ELR (cell line): ENCODE measurements at places on chromosomes 7 and 10.

GRCh38 chr7:28725911-28726310 lies 232.2 kb downstream of the TRIL start:
- no peak for DNase-seq

DNA sequence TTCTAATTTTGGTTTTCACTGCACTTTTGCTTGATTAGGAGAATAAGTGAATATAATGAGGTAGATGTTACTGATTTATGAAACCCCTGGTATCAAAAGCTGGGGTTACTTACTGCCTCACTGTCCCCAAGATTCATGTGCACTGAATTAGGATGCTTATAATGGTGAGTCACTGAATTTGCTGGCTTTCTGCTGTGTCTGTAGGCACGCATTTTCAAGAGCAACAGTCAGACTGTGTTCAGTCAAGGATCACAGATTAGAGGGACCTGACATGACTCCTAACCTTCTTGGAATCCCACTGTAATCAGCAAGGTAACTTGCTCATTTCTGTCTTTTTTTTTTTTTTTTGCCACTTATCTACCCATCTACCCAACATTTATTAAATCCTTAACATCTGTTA lies 59.7 kb downstream of the GPR85 start:
- DNase-seq: peak; percentile 60

DNA sequence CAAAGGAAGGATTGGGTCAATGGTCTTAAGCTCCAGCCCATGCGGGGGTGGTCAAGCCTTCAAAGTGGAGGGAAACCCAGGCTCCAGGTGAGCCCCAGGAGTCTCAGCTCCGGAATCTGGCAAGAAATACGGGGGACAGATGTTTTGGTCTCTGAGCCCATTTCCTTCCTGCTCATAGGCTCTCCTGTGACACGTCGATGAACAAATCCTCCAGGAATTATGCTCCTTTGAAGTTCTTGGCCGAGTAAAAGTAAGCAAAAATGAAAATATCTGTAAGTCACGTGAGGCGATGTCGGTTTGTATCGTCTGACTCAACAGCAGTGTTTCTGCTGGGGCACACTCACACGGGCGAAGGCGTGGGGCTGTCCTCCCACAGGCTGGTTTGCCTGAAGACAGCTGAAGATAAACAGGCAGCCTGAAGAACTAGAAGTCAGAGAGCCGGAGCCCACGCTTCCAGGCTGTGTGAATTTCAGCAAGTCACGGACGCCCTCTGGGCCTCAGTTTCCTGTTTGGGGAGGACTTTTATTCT lies 52.6 kb upstream of the SMNDC1 start:
- DNase-seq: peak; percentile 96

DNA sequence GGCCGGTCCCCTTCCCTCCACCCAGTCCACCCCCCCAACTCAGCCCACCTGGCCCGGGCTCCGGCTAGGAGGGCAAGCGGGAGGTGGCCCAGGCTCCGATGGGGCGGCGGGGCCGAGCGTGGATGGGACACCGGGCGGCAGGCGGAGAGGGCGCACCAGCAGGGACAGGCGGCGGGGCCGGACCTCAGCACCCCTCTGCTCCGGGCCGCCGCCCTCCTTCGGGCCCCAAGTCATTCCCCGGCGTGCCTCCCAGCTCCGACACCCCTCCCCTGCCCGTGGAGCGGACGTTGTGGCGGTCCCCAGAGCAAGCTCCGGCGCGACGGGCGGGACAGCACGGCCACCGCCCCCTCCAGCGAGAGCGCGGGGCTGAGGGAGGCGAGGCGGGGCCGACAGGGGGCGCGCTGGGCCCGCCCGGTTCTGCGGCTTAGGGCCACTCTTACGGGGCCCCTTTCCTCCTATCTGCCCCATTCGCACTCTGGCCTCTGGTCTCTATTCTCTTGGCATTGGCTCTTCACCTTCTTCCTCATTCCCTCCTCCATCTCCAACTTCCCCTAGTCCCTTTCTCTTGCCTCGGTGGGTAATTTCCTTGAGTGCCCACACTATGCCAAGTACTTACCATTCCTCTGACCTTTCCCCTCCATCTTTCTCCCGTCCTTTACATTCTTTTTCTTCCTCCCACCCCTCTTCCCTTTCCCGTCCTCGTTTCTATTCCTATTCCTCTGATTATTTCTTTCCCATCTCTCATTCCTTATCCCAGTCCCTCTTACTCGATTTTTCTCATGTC lies 701 bp upstream of the GBX1 start:
- peak; percentile 18 for DNase-seq

DNA sequence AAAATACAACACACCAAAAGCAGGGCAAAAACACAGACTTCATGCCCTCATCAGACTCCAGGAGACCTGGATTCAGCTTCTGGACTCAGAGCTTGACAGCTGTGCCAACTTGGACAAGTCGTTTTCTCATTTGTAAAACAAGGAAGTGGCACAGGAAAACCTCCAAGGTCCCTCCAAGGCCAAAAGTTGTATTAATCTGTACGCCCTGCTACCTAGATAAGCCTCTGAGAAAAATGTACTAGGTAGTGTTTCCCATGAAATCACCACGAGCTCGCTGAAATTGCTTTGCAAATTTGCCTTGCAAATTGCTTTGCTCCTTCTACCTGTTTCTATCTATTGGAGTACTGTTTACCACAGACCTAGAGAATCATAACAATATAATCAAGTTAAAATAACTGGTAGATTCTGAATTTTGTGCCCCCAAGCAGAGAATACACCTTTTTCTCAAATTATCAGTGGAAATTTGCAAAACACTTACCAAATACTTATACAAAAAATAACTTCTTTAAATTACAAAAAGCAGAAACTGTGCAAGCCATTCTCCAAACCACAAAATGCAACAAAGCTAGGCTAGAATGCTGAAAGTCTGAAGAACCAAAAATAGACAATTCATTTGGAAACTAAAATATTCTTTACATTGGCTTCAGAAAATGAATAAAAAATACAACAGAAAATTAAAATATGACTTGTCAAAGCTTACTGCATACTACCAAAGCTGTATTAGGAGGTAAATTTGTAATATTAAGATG lies 158.1 kb upstream of the CHST15 start:
- DNase-seq: no peak

DNA sequence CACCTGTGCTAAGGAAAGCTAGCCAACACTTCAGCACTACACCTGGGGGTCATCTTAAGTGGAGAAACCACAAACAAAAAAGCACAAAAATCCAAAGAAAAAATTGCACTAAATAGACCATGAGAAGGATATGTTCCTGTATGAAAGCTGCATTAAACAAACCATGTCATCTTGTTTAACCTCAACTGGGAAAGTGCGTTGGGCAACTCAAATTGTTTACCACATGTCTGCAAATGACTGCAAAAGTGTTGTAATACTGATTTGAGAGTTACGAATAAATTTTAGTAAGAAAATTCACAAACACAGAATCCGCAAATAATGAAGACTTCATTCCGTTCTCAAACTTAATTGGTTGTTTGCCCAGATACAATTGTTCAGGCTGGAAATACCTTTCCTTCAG lies 111.9 kb upstream of the EGFR start:
- no peak for DNase-seq

GRCh38 chr7:149023662-149024061 lies 4.6 kb downstream of the PDIA4 start:
- no peak for DNase-seq

- DNase-seq: no peak
Measured at GRCh38 chr7:22913158-22913557, 90.5 kb upstream of the TOMM7 start.

DNA sequence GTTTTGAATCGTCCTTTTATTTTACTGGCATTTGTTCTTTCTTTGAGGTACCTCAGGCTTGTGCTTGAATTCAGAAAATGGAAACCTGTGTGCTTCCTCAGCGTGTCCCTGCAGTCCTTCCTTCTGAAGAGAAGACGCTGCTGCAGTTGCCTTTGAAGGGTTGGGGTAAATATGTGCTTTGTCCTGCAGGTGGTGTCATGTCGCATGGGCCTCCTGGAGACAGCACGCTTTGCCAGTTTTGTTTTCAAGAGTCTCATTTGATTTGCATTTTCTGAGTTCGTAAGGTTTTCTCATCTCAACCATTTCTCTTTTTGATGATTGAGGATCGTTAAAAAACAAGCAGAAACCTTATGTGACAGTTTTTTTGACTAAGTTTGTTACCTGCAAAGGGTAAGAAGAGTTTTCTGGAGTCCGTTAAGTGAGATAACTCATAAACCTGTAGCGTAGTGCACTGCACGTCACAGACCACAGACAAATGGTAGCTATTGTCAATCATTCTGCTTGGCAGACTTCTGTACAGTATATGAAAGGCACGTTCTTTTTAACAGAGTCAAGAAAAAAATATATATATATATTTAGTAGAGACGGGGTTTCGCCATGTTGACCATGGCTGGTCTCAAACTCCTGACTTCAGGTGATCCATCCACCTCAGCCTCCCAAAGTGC lies 57.0 kb downstream of the CDC123 start:
- peak; percentile 37 for DNase-seq

- DNase-seq: peak; percentile 22
Measured at GRCh38 chr10:77763453-77764430, 126.1 kb upstream of the KCNMA1 start.

- DNase-seq: no peak
Measured at GRCh38 chr10:378930-379704, 243.9 kb downstream of the ZMYND11 start.

- no peak for DNase-seq
Measured at GRCh38 chr10:33224251-33224965, 110.1 kb downstream of the NRP1 start.

- no peak for DNase-seq
Measured at GRCh38 chr10:124036746-124037145, 56.7 kb downstream of the CHST15 start.

GRCh38 chr10:8543361-8544056 lies 489.0 kb downstream of the GATA3 start:
- no peak for DNase-seq

DNA sequence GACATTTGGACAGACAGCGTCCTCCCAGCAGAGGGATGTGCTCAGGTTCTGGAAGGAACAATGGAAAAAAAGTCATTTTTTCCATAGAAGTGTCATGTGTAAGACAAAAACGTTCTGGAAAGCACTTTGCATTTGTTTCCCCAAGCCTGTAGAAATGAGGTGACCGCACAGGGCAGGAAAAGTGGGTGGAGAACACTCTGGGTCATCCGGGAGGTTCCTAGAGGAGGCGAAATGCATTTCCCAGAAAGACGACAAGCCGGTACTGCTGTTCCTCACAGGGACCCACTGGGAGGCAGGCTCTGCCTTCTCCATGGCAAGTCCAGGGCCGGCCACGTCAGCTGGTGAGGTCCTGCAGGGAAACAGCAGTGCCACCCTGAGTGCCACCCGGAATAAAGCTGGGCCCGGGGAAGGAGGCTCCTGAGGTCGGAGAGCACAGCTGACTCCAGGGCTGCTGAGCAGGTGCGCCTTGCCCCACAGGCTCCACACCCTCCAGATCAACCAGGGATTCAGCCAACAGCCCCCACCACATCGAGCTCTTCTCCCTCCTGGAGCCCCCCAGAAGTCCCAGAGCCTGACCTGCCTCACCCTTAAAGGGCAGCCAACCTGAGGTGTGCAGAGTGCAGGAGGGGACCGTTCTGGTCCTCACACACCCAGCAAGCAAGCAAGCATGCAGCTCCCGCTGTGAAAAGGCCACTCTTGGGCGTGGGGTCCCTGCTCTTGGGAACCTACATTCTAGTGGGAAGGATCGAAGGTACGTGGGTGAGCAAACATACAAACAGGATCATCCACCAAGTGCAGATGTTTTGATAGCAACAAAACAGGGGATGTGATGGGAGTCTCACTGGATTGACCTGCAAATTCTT lies 28.8 kb upstream of the INPP5A start:
- DNase-seq: peak; percentile 13

GRCh38 chr7:116957874-116958273 lies 4.6 kb downstream of the ST7 start:
- no peak for DNase-seq

- no peak for DNase-seq
Measured at GRCh38 chr7:50396856-50397255, 53.3 kb downstream of the FIGNL1 start.

DNA sequence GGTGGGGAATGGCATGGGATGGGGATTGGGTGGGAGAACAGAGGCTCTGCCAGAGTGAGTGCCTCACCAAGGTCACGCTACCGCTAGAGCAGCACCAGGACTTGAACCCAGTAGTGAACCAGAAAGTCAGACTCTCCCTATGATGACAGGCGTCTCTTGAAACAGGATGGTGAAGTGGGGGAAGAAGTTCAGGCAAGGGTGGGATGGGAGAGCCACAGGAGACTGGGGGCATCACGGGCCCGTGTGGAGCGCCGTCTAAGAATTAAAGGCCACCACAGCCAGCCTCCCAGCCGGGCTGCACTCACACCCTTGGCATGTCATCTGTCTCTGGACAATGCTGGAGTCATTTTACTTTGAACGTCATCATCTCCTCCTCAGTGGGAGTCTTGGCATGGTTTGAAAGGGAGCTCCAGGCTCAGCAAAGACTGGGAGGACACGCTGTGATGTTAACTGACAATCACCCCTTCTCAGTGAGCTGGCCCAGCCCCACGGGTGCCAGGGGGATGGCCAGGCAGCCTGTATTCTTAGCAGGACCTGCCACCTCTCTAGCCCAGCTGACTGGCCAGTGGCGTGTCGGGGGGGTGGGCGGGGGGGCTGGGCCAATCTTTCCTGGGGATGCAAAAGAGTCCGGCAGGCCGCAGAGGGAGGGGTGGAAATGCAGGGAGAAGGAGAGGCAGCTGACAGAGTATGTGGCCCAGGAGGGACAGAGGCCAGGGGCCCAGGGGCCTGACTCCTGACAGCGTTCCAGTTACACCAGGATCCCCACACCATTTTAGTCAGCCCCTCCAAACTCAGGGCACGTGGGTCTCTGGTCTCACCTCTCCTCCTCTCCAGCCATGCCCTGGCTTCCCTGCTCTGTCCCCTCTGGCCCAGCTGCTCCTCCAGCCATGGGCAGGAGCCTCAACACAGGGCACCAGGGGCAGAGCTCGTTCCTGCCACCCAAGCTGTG lies 96.2 kb downstream of the VOPP1 start:
- peak; percentile 36 for DNase-seq

GRCh38 chr7:135859538-135859937 lies 110.9 kb upstream of the FAM180A start:
- DNase-seq: peak; percentile 27

DNA sequence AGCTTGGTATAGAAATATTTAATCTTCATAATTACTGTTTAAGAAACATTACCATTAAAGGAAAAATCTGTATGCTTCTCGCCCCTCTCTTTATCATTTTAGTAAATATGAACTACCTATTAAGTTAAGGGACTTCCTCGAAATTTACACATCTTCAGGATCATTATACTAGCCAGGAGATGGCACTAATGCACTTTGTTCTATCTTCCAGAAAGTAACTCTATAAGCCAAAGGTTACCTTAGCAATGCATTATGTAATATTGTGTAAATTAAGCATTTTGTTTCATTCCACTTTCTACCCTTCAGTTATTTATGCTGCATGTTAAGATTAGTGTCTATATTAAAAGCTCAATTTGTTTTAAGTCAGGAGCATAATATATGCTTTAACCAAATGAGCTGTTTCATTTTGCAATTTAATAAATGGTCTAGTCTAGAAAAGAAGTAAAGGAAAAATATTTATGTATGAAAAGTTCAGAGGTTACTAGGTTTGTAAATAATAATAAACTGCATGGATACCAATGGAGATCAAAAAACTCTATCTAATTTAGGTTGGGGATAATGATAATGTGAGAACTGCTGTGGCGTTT lies 128.5 kb downstream of the ANKRD7 start:
- peak; percentile 6 for DNase-seq

- no peak for DNase-seq
Measured at GRCh38 chr10:7481368-7481765, 70.5 kb upstream of the SFMBT2 start.

- DNase-seq: no peak
Measured at GRCh38 chr7:10707519-10707918, 266.2 kb upstream of the PHF14 start.
